ENCODE measurements at places on chromosomes 7 and 10.

DNA sequence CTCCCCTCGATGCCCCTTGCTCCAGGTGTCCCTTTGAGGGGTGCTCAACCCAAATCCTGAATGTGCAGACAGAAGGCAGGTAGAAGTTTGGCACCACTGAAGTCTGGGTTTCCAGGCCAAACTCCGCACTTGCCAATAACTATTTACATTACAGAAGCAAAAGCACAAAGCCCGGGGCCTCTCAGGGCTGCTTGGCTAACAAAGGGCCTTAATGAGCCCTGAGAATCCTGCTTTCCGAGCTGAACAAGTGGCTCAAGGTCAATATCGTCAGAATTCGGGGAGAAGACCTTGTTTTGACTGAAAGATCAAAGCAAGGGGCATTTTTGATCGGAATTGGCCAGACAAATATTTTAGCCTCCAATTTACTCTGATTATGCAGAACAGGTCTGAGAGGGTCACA lies 189.9 kb downstream of the HERPUD2 start:
- no peak for DNase-seq

DNA sequence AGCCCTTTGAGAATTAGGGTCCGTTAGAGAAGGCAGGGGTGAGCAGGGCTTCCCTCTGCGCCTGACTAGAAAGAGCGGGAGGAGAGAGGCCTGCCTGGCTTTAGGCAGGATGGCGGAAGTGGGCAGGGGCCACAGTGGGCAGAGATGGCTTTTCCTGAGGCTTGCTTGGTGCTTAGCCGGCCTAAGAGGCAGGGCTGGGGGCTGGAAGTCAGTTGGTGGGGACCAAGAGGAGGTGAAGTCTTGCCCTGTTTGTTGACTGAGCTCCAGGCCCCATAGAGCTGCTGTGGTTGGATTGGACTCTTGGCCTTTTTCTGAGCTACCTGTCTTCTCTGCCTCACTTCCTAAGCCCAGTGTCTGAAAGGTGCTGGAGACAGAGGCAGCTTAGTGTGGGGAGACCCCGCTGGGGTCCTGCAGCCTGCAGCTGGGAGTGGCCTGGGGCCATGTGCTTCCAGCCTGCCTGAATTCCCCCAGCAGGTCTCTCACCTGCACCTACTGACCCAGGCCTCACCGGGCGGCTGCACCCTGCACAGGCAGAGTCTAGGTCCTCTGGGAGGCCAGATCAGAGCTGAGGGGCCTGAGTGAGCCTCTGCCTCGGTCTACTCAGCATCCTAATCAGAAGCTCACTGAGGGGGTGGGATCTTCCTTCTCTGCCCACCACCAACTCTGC lies 4.8 kb downstream of the FAM241B start:
- DNase-seq, result no peak

- peak; percentile 45 for DNase-seq
These were observed 163.7 kb downstream of the WNT2 start for GRCh38 chr7:117158941-117159697.

- no peak for DNase-seq
These were observed 1.4 kb downstream of the ENKUR start for GRCh38 chr10:25014579-25014978.

DNA sequence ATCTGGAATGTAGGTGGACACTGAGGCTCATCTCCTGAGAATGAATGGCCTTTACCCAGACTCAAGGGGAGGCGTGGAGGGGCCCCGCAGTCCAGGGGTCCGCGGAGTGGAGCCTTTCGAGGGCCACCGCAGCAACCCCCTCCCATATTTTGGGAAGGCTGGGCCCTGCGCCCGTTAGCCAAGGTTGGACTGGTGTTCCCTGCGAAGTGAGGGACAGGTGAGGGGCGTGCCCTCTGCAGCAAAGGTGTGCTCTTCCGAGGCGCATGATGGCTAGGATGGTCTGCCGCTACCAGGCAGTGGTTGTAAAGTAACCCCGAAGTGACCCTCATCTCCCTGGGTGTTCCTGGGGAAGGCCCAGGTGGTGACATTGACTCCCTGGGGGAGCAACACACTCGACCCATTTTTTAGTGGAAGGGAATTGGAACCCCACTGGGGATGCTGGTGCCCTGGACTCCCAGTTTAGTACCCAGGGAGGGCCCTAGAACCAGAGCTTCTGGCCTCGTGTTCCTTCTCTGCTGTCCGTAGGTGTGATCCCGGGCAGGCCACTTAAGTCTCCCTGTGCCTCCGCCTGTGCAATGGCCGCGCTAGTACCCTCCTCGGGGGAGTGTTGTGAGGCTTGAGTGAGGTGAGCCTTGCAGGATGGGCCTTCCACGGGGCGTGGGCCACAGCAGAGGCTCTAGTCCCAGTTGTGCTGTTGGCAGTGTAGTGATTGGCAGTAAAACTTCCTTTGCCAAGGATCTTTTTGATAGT lies 779 bp downstream of the FAM241B start:
- DNase-seq, result no peak

DNA sequence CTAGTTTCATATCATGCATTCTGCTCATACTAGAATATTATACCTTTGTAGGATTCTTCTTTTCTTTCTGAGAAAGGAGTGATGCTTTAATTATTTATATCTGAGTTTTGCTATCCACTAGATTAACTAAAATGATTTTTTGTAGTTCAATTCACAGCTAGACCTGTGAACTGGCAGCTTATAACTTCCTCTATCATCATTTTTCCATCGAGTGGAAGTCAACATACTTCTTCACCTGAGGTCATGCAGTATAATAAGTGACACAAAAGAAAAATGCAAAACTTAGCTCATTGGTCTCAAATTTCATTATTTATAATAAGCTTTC lies 8.0 kb downstream of the LRRN3 start:
- DNase-seq, result no peak

- no peak for DNase-seq
These were observed 208.1 kb downstream of the ARHGAP12 start for GRCh38 chr10:31720546-31720945.

DNA sequence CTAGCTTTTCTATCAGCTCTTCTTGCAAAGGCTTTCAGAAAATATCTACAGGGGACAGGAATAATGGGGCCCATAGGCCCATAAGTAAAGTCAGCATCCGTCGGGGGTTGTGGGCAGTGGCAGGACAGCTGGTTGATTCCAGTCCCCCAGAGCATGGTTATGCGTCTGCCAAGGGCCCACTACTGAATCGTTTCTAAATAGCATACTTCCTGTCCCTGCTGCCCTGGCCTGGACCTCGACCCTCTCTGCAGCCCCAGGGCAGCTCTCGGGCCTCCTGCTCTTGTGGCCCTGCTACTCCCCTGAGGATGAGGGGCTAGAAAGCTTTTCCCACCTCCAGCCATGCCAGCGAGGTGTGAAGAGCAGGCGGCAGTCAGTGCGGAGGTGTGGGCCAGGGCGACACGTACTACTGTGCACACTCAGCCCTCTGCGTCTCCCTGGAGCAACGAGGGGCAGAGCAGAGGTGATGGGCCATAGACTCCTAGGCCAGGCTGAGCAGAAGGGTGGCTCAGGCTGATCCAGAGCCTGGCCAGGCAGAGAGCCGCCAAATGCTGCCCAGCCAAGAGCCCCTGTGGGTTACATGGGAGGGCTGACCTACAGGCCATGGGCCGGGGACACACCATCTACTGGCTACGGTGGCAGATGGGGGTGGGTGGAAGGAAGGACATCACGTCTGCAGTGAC lies 4.7 kb upstream of the OPN4 start:
- DNase-seq, result no peak

DNA sequence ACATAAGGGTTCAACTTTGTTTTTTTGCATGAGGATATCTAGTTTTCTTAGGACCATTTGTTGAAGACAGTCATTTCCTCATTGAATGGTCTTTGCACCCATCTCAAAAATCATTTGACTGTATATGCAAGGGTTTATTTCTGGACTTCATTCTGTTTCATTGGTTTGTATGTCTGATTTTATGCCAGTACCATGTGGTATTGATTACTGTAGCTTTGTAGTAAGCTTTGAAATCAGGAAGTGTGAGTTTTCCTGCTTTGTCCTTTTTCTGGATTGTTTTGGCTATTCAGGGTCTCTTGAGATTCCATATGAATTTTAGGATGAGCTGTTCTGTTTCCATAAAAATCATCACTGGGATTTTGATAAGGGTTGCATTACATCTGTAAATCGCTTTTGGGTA lies 63.9 kb downstream of the SND1 start:
- no peak for DNase-seq

- no peak for DNase-seq
These were observed 365.7 kb upstream of the AKR1E2 start for GRCh38 chr10:4460267-4460666.

DNA sequence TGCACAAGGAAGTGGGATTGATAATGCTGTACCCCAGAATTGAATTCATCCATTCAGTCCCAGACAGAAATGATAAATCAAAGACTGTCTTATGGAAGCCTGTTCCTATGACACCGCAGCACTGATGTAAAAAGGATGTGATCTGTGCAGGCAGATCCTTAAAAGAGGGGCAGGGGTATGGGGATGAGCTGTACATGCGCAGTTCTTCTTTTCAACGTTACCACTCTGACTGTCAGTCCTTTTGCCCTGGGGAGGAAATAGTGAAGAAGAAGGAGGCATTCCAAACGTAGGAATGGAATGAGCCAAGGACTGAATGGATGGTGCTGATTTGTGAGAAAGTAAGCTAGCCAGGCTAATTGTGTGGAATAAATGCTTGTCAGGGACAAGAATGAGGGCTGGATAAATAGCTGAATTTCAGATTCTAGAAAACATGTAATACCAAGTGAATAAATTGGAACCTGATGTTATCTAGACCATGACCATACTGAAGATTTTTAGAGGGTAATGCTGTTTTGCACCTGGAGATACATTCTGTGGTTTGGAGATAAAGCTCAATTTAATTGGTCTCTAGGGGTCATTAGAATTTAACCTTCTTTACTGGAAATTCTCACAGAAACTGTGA lies 509.3 kb downstream of the SORCS3 start:
- peak; percentile 61 for DNase-seq

GRCh38 chr7:92988051-92988450 lies 129.7 kb downstream of the SAMD9 start:
- peak; percentile 57 for DNase-seq

DNA sequence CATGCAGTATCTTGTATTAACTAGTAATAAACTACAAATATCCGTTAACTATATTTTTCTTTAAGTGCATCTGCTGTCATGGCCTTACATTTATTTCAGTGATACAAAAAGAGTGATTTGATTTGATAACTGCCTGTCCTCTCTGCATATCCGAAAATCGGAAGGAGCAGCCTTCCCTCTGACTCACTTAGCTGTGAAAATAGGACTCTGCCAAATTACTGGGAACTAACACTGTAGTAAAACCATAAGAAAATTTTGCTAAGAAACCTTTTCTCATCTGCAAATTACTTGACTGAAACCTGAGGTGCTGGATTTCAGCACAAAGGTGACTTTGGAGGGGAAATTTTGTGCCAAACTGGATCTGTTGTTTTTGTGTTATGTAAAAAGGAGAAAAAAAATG lies 176.6 kb upstream of the MKLN1 start:
- DNase-seq, result no peak

DNA sequence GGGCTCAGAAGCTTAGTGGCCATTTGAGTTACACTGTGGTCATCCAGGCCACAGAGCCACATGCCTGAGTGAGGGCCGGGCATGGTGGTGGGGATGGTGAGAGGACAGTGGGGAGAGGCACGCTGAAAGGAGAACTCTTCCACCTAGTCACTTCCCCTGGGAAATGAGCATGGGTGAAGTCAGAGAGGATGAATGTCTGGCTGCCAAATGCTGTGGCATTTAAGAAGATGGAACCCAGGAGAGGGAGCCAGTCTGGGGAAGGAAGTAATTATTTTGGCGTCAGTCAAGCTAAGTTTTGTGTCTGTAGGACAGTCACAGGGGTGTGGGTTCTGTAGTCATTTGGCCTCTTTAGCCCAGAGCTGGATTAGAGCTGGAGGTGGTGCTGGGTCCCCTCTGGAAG lies 86.0 kb upstream of the PODXL start:
- no peak for DNase-seq

DNA sequence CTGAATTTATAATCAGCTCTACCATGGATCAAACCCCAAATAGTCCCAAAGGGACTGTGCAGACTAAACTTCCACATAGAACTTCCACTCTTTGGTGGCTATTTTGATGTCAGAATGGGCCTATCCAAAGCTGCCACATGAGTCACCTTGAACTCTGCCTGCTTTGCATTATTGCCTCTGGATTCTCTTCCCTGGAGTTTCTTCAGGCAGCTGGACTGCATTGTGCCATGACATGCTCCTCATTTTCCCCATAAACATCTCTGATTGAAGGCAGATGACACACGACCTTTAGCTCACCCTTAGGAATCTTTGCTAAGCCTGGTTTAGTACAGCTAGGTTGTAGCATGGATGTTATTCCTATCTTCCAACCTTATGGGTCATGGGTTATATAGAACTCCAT lies 251.7 kb downstream of the FZD1 start:
- DNase-seq, result no peak

DNA sequence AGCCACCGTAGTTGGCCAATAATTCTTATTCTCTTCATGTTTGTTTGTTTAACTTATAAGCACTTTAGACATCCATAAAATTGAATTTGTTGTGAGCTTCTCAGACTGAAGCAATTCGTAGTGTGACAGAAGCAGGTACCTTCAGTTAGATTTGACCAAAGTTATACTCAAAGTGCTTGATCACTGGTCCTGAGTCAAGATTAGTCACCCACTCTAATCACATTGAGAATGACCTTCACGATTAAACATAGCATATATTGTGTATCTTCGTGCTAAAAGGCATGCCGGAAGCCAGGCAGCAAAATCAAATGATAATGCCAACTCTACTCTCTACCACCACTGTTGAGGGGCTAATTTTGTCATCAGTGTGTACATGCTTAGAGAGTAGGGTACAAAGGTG lies 763.7 kb upstream of the MBL2 start:
- DNase-seq, result no peak

- peak; percentile 84 for DNase-seq
These were observed 11.2 kb upstream of the PRDX3 start for GRCh38 chr10:119189811-119190282.

DNA sequence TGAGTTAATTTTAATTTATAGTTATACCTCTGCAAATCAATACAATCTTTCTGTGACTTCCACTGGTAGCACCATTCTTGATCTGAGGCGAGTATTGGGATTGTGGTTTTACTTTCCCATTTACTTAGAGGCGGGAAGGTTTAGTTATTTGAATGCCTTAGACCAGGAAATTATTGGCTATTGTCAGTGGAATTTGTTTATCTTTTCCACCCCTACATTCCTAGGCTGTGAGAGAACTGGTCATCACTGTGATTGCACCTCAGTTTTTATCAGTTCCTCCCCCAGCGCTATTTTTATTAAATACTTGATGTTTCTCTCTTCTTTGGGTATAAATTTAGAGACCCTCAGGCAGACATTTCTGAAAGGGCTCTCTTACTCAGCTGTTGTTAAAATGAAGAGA lies 29.9 kb downstream of the CDK14 start:
- peak; percentile 58 for DNase-seq

DNA sequence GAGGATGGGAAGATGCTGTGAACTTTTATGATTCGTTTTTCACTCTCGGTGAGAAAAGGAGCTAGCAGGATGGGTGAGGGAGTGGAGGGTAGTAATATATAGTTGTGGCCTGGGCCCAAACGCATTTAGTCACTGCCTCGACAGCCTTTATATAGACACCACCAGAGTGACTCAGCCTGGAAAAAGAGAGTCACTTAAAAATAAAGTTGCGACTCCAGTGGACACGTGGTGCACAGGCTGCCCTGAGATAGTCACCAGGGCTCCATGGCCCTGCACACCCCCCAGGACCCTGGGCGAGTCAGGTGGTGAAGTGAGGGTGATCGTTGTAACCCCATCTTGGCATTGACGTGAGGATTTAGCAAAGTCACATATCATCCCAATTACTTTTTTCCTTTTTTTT lies 106.7 kb downstream of the CUX1 start:
- peak; percentile 78 for DNase-seq

Data from astrocyte of the hippocampus (primary cell).